CD8-positive, alpha-beta memory T cell (primary cell): ENCODE measurements at places on chromosomes 1 and 21. TPM values are rescaled to one million over a fixed set of nuclear protein-coding genes. Genes with fewer than 3 reads are reported as not detected.

DNA sequence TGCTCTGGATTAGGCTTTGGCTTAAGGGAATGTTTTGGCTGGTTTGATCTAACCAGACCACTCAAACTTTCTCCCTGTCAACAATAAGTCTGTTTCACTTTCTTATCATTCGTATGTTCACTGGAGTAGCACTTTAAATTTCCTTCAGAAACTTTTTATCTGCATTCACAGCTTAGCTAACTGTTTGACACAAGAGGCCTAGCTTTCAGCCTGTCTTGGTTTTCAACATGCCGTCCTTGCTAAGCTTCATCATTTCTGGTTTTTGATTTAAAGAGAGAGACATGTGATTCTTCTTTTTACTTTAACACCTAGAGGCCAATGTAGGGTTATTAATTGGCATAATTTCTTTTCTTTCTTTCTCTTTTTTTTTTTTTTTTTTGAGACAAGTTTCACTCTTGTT is 14.9 kb upstream of the CYB5R1 start:
- DNase-seq = no peak

DNA sequence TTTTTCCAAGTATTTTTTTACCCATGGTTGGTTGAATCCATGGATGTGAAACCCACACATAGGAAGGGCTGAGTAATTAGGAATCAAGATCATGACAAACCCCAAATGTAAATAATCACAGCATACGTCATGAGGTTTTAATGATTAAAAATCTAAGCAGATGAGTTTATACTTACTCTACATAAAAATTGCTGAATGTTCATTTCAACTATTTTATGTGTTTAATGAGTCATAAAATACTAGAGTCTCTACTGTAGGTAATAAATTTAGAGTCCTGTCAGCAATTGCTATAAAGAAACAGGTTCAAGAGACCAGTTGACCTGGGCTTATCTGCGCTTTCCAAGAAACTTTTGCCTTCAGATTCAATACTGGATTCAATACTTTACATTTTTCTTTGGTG is 18.2 kb downstream of the CTH start:
- DNase-seq = no peak

GRCh38 chr1:61481315-61481715 is 243.6 kb downstream of the TM2D1 start:
- no peak for DNase-seq

DNA sequence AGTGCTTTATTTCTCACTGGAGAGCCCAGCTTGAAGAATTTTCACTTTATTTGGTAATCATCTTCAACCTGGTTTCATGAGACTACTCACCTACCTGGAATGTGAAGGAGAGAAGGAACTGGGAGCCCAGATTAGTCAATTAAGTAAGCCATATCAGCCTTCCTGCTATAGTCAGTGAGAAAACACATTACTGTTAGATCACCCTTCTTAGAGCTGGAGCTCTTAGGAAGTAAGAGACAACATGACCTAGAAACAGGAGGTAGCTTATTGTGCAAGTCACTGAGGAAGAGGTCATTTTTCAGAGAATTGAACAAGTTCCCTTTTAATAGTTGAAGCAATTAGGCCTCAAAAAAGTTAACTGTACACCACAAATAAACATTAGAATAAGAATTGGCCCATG is 49.2 kb upstream of the TEKT2 start:
- no peak for DNase-seq

- DNase-seq = no peak
These were observed 206.6 kb downstream of the APP start for GRCh38 chr21:25964015-25964414.

The ELAPOR1 gene
- total RNA-seq = 13.9 TPM

The TSPAN2 gene
- total RNA-seq = 2.0 TPM

The RGS16 gene
- 59.9 TPM for total RNA-seq

The EPHA2 gene
- not detected for total RNA-seq
